ENCODE measurements at places on chromosomes 16 and 17. TPM values are rescaled to one million over a fixed set of nuclear protein-coding genes. Genes with fewer than 3 reads are reported as not detected.

DNA sequence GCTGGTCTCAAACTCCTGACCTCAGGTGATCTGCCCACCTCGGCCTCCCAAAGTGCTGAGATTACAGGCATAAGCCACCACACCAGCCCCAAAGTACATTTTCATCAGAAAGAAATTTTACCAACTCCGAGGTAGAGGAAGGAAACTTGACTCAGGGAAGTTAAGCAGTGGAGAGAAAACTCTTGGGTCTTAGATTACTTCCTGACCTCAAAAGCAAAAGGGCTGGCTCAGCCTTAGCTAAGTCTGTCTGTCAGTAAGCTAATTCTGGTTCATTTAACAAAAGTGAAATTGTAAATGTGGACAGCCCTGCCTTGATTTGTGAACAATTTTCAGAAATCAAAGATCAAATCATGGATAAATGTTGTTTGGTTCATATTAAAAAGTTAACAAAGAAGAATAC lies 30.6 kb downstream of the MAP2K6 start:
- DNase-seq, result no peak

The CTRB2 gene
- not detected for total RNA-seq

The ANKRD11 gene
- total RNA-seq, result 299 TPM

The MT1E gene
- total RNA-seq, result 0.40 TPM

The KLHL10 gene
- total RNA-seq, result not detected

Data from natural killer cell (primary cell).